ENCODE measurements at places on chromosomes 6 and 20.

DNA sequence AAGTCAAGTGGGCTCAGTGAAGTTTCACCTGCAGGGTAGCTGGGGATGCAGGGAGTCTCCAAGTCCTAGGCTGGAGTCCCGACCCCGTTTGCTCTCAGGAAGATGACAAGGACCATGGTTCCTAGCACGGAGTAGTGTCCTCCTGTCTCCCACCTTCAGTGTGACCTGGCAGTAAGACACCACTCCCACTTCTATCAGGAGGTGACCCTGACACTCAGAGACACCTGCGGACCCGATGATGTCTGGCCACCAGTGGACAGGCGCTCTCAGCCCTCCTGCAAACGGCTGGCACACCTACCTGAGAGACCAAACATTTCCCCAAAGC lies 1.1 kb downstream of the SOD2 start:
- no peak for DNase-seq

DNA sequence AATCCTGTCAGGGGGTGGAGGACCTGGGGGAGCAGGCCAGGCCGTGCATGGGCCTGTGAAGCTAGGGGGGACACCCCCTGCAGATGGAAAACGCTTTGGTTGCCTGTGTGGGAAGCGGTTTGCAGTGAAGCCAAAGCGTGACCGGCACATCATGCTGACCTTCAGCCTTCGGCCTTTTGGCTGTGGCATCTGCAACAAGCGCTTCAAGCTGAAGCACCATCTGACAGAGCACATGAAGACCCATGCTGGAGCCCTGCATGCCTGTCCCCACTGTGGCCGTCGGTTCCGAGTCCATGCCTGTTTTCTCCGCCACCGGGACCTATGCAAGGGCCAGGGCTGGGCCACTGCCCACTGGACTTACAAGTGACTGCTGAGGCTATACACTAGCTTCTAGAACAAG lies 1.8 kb downstream of the ZBTB9 start:
- DNase-seq = no peak

DNA sequence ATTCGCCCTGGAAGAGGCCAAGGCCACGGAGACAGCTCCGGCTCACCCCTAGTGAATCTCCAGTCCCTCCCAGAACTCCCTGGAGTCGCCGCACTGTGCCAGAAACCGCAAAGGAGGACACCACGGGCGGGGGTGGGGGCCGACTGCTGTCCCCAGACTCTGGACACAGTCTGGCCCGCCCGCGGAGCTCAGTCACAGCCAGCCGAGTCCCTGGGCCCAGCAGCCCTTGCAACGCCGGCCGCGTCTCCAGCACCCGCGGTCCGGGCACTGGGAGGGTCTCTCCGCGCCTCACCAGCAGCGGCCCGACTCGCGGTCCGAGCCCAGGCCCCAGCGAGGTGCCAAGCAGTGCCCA lies 518 bp downstream of the PEX6 start:
- DNase-seq = no peak

DNA sequence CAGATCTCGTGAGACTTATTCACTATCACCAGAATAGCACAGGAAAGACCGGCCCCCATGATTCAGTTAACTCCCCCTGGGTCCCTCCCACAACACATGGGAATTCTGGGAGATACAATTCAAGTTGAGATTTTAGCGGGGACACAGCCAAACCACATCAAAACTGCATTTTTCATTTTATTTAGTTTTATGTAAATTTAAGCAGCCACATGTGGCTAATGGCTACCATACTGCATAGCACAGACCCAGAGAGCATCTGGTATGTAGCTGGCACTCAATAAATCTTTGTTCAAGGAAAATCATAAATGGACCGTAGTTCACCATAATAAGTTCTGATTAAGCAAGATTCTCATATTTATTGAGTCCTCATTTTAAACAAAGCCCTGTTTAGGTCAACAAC lies 15.3 kb downstream of the GFOD1 start:
- no peak for DNase-seq

- no peak for DNase-seq
Observed at GRCh38 chr20:64142590-64142989, 21.7 kb upstream of the MYT1 start.

- DNase-seq = no peak
Observed at GRCh38 chr6:54586251-54586650, 260.3 kb upstream of the FAM83B start.

DNA sequence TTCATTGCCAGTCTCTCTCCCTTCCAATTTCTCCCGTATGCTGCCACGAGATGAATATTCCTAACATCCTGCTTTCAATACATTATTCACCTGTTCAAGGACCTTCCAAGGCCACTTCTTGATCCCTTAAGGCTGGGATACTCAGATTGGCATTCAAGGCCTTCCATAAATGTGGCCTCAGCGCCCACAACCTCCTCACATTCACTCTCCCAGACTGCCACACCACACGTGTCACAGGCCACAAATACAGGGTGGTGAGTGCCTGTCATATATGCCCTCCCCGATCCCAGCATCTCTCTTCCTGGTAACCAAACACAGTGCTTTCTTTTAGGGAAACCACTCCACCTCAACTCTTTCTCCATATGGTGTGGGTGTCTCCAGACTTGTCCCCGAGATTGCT lies 55.5 kb downstream of the TTI1 start:
- no peak for DNase-seq

GRCh38 chr6:81023007-81023582 lies 729.4 kb downstream of the TENT5A start:
- no peak for DNase-seq

DNA sequence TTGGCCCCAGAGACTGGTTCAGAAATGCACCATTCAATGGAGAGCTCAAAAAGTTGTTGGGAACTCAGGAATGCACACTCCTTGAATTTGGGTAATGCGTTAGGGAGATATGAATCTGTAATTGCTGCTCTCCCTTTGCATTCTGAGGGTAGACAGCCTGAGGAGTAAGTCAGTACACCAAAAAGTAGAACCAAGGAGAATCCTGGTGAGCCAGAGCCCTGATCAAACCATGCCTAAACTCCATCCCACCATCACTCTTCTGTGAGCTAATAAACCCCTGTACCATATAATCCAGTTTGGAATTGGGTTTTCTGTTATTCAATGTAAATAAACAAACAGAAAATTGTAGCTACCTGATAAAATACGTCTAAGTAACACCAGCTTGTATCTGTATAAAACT lies 90.2 kb downstream of the KIF16B start:
- DNase-seq = no peak

DNA sequence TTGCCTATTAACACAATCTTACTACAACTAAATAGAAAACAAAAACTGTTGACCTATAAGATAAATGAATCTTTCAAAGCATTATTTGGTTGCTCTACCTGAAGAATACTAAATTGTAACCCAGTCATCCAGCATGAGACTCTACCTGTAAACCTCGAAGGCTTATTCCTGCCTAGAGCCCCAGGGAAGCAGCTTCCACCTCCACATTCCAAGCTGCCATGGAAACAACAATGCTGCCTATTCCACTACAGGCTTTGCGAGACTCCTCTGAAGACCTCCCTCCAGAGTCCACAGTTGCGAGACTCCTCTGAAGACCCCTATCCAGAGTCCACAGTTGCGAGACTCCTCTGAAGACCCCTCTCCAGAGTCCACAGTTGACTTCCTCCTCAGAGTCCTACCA lies 15.7 kb downstream of the GMDS start:
- DNase-seq = no peak

DNA sequence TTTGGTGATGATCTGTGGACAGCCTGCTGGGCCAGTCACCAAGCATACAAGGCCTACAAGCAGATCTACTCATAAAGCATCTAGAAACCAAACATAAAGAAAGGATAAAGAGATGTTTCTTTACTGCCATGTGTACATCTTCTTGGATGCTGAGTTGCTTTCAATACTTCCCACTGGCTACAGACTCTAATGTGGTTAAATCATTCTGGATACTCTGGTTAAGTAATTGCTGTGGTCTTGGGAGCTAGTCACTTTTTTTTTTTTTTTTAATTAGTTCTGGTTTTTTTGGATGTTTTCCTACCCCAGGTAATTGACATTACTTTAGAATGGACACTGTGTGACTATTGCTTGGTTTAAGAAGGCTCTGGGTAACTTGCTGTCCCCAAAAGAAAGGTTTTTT lies 215.4 kb upstream of the RUNX2 start:
- no peak for DNase-seq

DNA sequence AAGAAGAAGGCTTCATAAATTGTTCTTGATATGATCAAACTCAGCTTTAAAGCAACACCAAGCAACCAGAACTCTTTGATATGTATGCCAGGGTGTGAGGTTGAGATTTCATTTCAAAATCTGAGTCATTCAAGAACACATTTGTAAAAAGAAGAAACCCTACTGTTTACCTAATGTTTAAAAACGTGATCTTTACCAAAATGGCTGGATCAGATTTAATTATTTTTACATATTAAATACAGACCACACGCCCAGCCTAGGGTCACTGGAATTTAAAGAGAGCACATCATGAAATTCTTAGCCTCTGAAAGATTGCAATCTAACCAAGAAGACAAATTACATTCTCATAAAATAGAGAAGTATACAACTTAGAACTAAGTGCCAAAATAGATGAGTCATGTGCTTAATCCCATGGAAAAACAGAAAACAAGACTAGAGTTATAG lies 206.8 kb upstream of the SMLR1 start:
- DNase-seq = no peak

GRCh38 chr6:144586986-144587385 lies 301.9 kb downstream of the UTRN start:
- DNase-seq = no peak

DNA sequence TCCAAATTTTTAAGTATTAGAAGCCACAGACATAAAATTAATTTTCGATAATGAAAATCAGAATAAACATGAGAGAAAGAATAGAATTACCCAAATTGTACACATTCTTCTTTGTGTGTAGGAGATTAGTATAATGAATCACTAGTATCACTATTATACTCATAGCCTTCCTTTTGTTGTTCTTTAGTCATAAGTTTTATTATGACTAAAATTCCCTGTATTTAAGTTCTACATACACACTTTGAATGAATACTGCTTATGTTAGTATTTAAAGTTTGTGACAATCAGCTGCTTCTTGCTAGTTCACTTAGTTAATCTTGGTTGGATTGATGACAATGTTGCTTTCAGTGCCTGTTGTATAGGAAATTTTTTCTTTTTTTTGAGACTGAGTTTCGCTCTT lies 72.7 kb downstream of the CCDC170 start:
- DNase-seq = no peak

DNA sequence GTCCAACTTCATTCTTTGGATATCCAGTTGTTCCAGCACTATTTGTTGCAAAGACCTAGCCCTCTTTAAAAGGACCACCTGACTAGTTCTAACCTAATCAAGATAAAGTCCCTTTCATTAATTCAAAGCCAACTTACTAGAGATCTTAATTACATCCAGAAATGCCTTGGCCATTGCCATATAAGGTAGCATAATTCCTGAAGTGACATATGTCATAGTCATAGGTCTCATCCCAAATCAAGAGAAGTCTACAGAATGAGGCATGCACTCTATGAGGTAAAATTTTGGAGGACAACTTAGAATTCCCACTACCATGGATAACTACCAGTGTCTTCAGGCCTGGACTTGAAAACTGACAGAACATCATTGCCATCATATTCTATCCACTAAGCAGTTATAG lies 420.4 kb upstream of the ID4 start:
- DNase-seq = no peak

DNA sequence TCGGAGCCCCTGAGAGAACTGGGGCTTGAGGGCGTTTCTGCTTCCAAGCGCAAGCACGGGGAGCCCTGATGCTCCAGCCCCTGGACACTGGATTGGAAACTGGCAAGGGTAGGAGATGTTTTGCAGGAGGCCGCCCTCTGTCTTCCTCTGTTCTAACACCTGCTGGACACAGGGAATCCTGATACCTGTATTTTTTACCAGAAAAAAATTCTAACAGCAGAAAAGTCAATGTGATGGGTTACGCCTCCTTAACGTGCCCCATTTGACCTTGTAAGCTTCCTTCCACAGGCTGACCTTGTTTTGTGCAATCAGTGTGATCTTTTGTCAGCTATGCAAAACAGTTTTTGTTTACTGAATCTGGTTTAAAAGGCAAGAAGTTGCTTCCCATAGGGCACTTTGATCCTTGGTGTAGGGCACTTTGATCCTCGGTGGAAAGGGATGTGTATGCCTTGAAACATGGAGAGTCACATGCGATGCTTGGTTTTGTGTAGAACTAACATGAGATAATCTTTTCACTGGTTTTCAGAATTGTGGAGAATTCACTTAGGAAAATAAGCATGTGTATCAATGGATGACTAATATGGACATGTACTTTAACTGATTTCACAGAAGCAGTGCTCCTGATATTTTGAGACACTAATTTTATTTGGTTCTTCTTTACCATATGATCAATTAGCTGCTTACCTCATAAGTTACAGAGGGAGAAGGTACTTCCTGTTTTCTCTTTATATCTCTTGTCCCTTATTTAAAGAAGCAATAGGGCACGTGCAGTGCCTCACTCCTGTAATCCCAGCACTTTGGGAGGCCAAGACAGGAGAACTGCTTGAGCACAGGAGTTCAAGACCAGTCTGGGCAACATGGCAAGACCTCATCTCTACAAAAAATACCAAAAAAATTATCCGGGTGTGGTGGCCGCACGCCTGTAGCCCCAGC lies 59.9 kb upstream of the MAP3K4 start:
- DNase-seq = no peak

GRCh38 chr6:128570680-128571063 lies 50.3 kb upstream of the PTPRK start:
- DNase-seq = no peak

DNA sequence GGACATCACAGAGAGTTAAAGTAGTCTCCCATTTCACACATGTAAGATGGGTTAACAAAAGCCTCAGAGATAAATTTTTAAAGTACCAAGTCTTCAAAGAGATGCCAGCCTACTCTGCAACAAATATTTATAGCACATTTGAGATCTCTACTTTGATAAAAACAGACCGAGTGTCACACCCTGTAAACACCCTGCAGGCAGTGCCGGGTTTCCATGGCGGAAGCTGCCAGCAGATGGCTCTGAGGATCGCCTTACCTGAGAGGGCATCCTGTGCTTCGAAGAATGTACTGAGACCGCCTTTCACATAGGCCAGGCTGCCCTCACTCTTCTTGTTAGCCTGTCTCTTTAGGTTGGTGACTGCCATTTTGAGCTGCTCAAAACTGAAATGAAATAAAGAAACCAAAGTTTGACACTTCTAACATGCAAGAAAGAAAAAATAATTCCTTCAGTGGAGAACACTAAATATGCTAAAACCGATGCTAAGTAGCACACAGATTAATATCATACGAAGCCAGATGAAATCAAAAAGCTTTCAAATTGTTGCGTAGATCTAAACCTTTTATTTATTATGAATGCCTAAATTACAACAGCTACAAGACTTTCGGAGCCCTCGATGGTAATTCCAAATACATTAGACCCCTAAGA lies 39.3 kb downstream of the HUS1B start:
- no peak for DNase-seq

- no peak for DNase-seq
Observed at GRCh38 chr20:38156888-38157634, 8.0 kb downstream of the TGM2 start.

- no peak for DNase-seq
Observed at GRCh38 chr6:45555981-45556771, 178.4 kb upstream of the SUPT3H start.

Data from GM18507 (cell line).